ENCODE measurements at places on chromosomes 5 and 9.

DNA sequence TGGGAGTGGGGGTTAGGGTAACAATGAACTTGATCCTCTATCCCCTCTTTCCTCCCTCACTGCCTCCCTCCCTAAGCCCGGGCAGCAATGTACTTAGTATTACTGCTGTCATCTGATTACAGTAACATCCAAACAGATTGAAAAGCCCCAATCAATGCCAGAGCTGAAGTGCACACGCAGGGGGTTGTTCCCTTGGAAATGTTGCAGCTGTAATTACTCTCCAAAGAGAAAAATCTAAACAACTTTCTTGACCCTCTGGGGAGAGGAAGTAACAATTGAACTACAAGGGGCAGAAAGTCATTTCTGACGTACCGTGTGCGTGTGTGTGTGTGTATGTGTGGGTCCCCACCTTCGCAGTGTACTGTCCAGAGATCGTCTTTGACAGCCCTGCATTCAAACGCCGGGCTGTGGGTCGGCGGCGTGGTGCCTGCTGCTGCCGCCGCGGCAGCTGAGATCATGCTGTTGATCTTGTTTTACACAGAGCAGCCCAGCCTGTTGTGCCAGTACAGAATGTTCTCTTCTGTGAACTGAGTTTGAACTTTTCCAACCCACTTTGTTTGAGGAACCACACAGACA lies 66.0 kb upstream of the KLF9 start:
- DNase-seq: no peak

DNA sequence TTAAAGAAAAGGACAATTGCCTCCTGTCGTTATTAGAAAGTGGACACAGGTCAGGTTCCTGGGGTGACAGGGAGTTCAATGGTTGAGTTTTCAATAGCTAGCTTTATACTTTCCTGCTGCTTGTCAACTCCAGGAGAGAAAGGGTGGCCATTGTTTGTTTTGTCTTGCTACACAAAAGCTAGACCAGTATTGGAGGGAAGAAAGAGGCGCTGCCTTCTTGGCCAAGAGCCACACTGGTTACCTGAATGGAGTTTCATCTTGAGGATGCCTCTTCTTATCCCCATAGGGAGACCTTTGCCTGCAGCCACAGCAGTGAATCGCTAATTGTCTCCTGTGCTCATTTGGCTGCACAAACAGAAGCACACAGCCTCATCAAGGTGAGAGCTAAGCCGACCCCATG lies 279.4 kb upstream of the GRIA1 start:
- no peak for DNase-seq

GRCh38 chr9:104794070-104794469 lies 30.1 kb downstream of the NIPSNAP3B start:
- no peak for DNase-seq

GRCh38 chr5:60843936-60844905 lies at the start of gene ELOVL7:
TSS of gene ELOVL7 (minus strand) at chr5:60844269. CDS start at chr5:60787397, 56,872 bp downstream.
- peak; percentile 34 for DNase-seq

GRCh38 chr9:72322678-72323077 lies 42.3 kb downstream of the ZFAND5 start:
- DNase-seq: no peak

- no peak for DNase-seq
Observed at GRCh38 chr9:98861781-98862504, 54.5 kb downstream of the GALNT12 start.

DNA sequence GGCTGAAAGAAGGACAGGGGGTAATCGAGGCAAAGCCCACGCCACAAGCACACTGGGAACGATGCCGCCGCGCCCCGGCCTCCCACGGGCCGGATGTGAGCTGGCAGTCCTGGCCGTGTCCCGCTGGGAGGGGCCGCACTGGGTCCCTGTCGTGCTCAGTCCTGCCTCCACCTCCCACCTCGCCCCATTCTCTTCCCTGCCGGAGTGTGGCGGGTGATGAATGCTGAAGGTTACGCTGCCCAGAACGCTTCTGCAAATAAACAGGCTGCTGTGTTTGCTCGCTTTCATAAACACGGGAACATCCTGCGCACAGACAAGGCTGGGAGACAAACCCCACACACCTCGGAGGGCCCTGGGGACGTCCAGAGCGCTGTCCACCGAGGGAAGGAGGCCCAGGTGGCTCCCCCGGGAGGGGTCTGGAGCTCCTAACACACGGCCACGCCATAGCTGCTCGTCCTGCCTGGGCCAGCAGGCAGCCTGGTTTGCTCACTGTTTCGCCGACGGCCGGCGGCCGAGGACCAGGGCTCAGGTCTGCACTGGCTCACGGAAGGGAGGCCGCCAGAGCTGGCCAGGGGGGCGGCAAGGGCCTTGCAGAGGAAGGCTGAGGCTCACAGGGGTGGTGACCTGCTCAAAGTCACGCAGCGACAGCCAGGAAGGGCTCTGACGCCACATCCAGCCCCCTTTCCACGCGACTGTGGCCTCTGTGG lies 2.3 kb downstream of the DNLZ start:
- no peak for DNase-seq

- no peak for DNase-seq
Observed at GRCh38 chr5:55459572-55459971, 75.2 kb downstream of the PLPP1 start.

- DNase-seq: no peak
Observed at GRCh38 chr5:147055089-147055826, 176.7 kb upstream of the PPP2R2B start.

GRCh38 chr5:150206779-150207115 lies 16.9 kb downstream of the SLC6A7 start:
- no peak for DNase-seq

GRCh38 chr5:139747583-139748504 lies 47.8 kb upstream of the PSD2 start:
- no peak for DNase-seq

DNA sequence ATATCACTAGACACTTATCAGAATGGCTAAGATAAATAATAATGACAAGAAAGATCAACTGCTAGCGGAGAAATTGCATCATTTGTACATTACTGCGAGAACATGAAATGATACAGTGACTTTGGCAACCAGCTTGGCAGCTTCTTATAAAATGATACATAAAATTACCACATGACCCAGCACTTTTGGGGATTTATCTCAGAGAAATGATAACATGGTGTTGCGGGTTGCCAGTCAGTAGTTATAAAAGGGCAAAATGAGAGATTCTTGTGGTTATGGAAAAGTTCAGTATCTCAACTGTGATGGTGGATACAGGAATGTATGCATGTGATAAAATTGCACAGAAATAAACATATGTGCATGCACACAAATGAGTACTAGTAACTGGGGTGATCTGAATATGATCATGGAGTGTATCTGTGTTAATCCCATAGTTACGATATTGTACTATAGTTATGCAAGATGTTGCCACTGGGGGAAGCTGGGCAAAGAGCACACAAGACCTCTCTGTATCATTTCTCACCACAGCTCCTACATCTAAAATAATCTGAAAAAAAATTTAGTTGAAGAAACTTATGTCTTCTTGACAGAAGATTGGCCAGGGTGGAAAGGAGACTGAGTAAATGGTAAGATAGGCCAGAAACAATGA lies 128.9 kb downstream of the NXNL2 start:
- DNase-seq: no peak

DNA sequence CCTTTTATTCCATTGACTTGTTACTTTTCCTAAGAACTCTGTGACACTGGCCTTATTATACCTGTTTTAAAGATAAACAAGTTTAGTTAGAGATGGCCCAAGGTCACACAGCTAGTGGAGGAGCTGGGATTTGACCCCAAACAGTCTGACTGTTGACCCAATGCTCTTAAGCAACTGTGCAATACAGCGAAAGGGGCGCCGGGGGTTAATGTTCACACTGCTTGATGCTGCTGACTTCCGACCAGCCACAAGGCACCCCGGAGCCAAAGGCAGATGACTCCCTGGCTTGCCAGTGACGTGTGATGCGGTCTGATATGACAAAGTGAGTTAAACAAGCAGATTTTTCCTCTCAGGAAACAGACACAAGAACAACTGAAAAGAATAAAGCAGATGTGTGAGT lies 23.9 kb downstream of the PIK3R1 start:
- peak; percentile 66 for DNase-seq

DNA sequence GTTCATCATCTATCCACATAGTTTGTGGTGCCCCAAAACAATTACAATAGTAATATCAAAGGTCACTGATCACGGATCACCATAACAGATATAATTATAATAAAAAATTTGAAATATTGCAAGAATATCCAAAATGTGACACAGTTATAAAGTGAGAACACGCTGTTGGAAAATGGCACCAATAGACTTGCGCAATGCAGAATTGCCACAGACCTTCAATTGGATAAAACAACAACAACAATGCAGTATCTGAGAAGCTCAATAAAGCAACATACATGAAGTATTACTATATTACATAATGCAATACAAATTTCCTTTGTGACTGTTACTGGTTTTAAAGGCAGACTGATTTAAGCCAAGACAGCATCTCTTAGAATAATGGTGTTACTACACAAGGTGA lies 44.7 kb upstream of the PRRC1 start:
- no peak for DNase-seq

DNA sequence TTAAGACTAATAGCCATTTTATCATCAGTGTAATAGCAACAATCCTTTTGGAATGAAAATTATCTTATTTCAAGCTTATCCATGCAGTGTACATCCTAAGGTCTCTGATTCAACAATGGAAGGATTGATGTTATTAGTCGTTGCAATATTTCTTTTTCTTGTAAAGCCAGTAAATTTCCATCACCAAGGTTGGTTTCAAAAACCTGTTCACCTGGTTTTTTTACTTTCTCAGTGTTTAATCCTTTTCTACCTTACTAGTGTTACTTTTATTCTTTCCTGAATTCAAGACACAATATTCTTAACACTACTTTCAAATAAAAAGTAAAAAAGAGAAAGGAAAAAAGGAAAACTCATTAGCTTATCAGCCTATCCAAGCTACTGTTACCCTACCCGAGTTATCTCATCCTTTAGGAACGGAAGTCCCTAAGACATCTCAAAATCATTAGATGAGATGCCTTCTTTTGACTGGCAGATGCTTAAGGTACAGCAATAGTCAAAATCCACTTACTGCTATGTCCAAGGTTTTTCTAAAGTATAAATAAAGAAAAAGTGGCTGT lies 5.4 kb downstream of the ZFR start:
- no peak for DNase-seq

DNA sequence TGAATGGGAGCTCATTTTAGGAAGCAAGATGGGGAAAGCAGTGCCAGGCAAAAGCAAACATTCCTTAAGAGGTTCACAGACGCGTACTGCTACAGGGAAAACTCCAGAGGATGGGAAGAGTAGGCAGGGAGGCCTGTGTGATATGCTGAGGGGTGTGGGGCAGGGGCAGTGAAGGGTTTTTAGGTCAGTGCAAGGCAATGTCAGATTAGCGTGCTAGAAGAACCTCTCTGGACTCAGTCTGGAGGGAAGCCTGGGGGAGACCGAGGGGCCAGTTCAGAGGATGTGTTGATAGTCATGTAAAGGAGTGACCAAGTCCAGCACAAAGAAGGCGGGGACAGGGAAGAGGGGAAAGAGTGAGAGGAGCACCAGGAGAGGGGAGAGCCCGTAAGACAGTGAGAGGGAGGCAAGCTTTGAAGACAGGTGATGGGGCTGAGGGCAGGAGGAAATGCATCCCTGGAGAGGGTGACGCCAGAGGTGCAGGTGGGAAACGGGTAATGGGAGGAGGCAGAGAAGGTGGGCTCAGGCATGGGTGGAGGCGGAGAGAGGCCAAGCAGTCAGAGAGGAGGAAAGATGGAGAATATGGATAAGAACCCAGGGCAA lies 134.5 kb downstream of the MTX3 start:
- DNase-seq: no peak

- no peak for DNase-seq
Observed at GRCh38 chr9:69326261-69326660, 1.2 kb downstream of the ENTREP1 start.
